AG08395 (cell line): ENCODE measurements at places on chromosomes 2 and 18.

- no peak for DNase-seq
Observed at GRCh38 chr2:104755026-104755878, 98.7 kb upstream of the POU3F3 start.

- DNase-seq = no peak
Observed at GRCh38 chr18:66510357-66511045, 93.4 kb downstream of the CDH19 start.

GRCh38 chr2:235458839-235459273, 35.0 kb upstream of the AGAP1 start:
- no peak for DNase-seq

- DNase-seq = peak; percentile 24
Observed at GRCh38 chr2:120344214-120344975, 1.5 kb upstream of the INHBB start.

DNA sequence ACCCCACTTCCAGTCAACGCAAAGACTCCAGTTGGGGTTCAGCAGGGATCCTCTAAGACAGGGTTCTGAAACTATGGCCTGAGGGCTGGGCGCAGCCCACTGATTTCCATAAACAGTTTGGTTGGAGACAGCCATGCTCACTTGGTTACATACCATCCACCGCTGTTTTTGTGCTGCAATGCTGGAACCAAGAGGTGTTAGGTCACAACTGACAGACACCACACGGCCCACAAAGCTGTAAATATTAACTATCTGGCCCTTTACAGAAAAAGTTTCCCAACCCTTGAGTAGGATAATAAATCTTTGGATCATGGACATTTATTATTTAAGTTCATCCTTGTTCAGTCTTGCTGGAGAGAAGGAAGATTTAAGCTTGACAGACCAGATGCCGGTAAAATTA, 8.4 kb upstream of the CD226 start:
- DNase-seq = no peak
